ENCODE measurements at places on chromosomes 6 and 20.

GRCh38 chr6:126312013-126312665, 27.8 kb upstream of the CENPW start:
- no peak for DNase-seq

DNA sequence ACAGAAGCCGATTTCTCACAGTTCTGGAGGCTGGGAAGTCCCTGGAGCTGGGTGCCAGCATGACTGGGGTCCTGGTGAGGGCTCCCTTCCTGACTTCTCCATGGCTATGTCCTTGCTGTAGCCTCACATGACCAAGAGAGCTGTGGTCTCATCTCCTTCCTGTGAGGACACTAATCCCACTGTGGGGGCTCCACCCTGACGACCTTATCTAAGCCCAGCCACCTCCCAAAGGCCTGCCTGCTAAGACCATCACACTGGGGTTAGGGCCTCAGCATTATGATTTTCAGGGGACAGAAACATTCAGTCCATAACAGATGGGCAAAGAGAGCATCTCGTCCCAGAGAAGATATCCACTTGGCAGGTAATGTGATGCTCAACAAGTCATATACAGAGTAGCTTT, 16.8 kb downstream of the RPP40 start:
- no peak for DNase-seq

DNA sequence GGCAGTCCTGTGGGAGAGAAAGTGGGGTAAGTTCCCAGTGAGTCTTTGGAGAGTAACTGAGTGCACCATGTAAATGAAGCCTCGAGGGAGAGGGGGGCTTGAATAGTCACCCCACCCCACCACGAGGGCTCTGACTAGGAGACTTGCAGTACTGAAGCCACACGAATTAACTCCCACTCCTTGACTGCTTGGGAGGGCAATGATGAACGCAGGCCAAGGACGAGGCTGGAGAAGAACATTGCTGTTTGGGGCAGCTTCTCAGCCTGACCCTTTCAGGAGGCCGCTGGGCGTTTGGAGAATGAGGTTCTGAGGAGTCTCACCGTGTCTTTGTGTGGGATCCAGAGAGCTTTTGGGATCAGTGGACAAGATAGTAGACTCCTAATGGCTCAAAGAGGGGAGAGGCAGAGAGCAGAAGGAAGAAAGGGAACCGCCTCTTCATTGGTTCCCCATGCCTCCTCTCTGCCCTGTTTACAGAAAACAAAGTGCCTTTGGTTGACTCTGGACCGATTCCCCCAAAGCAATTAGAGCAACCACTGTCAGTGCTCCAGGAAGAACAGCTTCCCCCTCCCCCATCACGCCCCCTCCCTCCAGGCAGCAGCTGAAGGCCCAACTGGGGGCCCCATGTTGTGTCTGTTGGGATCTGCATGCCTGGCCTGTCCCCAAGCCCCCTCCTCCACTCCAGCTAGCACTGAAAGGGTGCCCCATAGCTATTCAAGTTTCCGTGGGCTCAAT, 41.7 kb upstream of the CDKN1A start:
- DNase-seq: no peak

DNA sequence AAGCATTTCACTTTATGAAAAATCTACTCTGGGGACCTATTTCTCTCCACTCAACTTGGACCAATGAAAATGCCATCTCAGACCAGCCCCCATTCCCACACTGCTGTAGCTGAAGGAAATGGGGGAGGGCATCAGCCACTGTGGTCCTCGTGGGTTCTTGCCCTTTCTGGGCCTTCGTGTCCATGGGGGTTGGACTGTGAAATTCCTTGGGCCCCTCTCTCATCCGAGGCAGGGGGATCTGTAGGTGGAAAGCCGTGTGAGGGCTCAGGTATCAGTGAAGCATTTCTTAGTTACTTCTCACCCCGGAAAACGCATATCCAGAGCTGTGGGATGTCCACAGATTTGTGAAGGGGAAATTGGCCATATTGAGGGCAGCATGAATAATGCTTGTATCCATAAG, 147.9 kb downstream of the CDC5L start:
- no peak for DNase-seq

DNA sequence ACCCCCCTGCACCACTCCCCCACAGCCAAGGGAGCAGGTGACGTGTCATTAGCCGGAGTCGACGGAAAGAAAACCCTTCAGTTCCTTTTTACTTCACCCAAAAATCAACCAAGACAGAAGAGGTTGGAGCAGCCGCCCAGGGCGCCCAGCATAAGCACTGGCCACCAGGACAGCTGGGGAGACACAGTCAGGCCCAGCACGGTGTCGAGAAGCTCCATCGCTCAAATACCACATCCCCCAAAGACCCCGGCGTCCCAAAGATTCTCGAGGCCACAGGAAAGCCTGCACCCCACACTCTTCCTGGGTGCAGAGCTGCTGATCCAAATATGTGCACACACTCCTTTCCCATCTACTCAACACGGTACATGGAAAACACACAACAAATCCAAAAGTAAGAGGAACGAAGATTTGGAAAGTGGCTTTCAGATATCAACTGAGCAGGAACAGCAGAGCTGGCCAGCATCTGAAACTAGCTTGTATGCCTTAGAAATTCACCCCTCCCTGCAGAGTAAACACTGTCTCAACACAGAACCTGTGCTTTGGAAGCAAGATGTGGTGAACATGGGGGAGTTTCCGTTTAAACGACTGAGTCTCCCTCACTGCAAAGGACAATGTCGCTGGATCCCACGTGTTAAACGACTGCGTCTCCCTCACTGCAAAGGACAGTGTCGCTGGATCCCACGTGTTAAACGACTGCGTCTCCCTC, 54.6 kb downstream of the DLL1 start:
- no peak for DNase-seq

DNA sequence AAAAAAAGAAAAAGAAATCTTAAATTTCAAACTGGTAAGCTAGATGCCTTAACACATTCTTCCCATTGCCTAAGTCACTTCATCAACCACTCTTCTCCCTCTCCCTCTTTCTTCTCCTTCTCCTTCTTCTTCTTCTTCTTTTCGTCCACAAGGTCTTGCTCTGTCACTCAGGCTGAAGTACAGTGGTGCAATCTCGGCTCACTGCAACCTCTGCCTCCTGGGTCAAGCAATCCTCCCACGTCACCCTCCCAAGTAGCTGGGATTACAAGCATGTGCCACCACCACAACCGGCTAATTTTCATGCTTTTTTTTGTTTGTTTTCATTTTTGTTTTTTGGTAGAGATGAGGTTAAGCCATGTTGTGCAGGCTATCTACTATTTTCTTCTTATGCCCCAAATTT, 60.2 kb downstream of the GPR63 start:
- no peak for DNase-seq

DNA sequence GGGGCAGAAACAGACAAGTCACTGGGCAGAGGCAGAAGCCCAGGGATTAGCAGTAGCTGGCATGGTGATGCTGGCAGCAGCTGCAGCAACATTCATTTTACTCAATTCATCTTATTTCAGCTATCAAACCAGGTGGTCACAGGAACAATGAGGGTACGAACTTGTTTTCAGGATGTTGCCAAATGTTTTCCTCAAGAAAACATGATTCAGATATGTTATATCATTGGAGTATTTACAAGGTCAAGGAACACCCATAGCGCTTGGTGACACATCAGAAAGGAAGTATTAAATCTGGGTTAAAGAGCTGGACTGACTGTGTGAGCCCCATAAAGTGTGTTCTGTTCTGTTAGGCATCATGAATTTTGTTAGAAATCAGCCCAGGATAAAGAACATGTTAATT, 456.9 kb upstream of the ID4 start:
- no peak for DNase-seq

DNA sequence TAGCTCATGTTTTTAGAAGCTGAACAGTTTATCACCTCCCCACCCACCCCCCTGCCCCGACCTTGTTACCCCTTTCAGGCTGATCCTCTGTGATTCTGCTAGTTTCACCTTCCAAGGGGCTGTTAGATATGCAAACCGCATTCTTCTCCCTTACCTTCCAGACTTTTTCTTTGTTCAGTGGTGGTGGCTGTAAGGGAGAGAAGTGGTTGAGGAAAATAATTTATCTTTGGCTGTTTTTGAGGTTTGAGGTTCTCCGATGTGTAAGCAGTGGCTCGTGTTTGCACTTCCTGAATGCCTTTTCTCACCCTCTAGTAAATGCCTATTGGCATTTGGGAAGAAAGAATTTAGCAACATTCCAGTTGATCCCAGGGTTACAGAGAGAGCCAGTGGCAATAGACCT, 69.4 kb upstream of the KCNG1 start:
- DNase-seq: no peak

GRCh38 chr6:108441141-108441540, 119.6 kb upstream of the FOXO3 start:
- DNase-seq: no peak

- no peak for DNase-seq
These were observed 21.5 kb upstream of the DSE start for GRCh38 chr6:116349216-116349615.

DNA sequence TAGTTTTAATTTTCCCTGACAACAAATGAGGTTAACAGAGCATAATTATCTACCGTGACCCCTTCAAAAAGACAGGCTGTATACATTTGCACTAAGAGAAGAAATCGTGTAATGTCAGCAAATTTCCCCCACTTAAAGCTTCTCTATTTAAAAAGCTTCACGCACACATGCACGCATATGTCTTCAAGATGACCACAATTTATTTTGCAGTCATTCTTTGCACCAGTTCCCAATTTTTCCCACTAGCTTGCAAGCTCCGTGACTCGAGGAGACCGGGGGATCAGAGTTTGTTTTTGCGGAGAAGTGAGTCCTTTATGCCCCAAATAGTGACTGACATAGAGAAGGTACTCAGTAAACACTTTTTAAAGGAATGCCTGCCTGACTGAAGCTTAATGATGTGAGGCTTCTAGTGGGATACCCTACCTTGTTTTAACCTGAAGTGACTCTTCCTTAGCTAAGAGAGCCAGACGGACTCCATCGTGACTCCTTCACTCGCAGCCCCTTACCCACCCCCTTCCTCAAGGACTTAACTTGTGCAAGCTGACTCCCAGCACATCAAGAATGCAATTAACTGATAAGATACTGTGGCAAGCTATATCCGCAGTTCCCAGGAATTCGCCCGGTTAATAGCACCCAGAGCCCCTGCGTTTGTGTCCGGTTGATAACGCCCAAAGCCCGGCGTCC, 9.3 kb upstream of the NQO2 start:
- DNase-seq: no peak

- no peak for DNase-seq
These were observed 8.5 kb upstream of the RSPO4 start for GRCh38 chr20:1010659-1011058.

DNA sequence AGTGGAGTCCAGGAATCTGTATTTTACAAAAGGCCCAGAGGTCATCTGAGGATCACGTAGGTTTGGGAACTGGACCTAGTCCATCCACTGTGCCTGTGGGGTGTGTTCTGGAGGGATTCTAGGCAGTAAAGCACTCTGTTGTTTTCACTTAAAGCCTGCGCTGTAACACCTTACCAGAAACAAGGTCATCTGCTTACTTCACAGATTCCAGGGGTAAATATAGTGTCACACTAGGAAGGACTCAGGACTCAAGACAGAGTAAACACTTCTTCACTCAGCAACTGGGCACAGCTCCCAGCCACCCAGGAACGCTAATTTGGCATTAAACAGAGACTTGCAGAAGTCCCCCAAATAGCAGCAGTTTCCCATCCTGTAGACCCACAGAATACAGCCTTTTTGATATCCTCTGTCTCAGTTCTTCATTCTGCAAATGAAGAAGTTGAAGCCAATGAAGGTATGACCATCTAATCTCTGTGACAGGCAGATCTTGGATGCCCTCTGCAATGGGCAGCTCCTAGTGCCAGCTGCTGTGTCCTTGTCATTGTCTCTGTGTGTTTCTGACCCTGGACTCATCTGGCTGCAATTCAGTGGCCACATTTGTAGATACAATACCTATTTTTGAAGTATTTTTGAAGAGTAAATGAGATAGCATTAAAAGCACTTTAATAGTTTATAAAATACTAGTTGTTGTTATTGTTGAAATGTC, 129.1 kb downstream of the SLC24A3 start:
- no peak for DNase-seq

DNA sequence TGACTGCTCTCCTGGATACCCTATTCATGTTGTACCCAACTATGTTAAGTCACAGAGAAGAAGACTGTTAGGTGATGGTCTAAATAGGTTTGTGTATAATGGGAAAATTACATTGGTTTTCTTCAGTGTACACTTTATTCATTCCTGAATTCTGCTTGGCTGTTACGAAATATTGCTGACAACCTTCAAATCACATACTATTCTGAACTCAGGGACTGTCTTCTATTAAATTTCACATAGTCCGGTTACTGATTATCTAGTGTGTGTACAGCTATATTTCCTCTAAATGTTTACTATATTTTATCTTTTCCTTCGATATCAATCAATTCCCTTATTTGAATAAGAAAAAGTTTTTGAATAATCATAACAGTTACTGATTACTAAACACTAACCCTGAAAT, 1090.3 kb upstream of the CITED2 start:
- DNase-seq: no peak

DNA sequence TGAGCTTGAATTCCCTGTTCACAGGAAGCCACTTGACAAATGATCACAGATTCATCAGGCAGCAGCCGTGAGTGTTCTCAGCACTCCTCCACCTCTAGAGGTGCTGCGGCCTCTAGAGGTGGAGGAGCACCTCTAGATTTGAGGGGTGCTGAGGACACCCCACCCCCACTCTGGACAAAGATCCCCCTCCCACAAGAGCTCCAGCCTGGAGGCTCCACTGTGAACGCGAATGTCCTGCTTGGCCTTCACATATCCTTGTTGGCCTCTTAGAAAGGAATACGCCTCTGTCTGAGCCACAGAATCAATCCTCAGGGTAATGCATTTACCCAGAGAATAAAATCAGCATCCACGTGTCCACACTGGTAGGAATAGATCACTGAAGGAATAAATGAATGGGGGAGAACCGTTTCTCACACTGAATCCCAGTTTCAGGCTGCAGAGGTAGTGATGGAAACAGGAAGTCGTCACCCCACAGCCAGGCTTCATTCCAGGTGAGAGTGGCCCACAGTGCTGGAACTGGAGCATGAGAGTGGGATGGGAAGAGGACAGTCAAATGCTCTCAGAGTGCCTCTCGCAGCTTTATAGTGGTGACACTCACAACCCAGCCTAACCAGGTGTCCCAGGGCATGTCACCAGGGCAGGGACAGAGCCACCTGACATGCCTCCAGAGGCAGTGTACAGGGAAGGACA, 16.6 kb downstream of the NPEPL1 start:
- no peak for DNase-seq

GRCh38 chr6:89214197-89214596, 3.0 kb downstream of the GABRR1 start:
- no peak for DNase-seq
